ENCODE measurements at places on chromosomes 7 and 10.
A peak's percentile ranks its signal among the peaks of the same experiment; 100 is the strongest.

- no peak for DNase-seq
Measured at GRCh38 chr7:5232874-5233273, 42.8 kb downstream of the WIPI2 start.

DNA sequence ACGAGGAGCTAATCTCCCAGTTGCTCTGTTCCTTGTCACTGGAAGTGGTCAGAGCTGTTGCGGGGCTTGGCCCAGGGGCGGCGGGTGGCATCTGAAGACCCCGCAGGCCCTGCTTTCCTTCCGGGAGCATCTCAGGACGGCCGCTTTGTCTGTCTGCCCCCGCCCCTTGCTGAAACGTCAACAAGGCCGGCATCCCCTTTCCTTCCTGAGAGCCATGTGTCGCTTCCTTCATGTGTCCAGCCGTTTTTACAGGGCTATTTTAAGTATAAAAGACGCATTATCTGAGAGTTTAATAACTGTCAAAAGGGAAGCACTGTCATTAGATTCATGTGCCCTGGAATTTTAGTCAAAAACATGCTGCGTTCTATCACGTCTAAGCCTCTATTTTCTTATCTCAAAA, 110.4 kb downstream of the CUX1 start:
- DNase-seq = no peak

DNA sequence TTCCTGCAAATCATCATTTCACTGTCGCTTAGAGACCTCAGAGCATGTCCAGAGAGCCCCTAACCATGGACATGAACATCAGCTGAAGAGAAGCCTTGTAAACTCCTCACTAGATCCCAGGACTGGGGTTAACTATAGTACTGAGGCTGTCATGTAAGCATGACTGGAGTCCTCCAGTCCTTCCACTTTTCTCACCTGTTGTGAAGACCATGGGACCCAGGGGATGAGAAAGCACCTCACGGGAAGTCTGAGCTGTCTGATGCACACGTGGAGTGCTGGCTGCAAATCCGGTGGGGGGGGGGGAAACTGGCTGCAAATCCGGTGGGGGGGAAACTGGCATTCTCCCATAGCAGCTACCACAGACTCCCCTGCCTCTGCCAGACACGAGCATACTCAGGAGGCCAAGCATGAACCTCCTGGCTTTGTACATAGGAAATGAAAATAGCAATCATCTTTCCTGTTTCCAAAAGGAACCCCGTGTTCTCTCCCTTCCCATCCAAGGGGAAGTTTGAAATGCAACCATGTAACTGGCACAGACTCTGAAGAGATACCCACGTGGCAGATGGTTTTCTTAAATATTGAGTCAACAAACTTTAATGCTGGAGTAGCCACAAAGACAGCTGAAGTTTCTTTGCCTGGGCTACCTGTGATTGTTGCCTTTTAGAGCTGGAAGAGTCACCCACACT, 261.4 kb downstream of the ZMYND11 start:
- DNase-seq = no peak

DNA sequence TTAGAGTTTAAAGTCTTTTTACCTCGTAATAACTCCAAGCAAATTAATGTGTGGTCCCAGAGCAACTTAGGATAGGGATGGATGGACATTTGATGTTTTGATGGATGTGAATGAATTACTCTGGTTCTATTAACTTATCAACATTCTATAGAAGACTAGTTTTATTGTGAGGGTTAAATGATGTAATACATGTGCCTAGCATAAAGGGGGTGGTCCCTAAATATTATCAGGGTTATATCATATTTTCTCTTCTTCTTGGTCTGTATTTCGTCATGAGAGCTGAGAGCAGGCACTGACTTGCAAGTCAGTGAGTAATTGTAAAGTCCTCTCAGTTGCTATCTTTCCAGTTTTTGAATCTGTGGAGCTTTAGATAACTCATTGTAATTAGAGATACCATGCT, 219.3 kb downstream of the GATA3 start:
- DNase-seq = no peak

- no peak for DNase-seq
Measured at GRCh38 chr7:85102813-85103350, 84.0 kb downstream of the SEMA3D start.

GRCh38 chr7:4851459-4852422, 10.1 kb downstream of the PAPOLB start:
- DNase-seq = no peak

GRCh38 chr10:119608316-119609155, 11.8 kb upstream of the TIAL1 start:
- peak; percentile 18 for DNase-seq

DNA sequence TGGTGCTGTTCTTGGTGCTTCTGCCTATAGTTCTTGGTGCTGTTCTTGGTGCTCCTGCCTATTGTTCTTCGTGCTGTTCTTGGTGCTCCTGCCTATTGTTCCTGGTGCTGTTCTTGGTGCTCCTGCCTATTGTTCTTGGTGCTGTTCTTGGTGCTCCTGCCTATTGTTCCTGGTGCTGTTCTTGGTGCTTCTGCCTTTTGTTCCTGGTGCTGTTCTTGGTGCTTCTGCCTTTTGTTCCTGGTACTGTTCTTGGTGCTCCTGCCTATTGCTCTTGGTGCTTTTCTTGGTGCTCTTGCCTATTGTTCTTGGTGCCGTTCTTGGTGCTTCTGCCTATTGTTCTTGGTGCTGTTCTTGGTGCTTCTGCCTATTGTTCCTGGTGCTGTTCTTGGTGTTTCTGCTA, 71.1 kb downstream of the PTPRN2 start:
- no peak for DNase-seq

DNA sequence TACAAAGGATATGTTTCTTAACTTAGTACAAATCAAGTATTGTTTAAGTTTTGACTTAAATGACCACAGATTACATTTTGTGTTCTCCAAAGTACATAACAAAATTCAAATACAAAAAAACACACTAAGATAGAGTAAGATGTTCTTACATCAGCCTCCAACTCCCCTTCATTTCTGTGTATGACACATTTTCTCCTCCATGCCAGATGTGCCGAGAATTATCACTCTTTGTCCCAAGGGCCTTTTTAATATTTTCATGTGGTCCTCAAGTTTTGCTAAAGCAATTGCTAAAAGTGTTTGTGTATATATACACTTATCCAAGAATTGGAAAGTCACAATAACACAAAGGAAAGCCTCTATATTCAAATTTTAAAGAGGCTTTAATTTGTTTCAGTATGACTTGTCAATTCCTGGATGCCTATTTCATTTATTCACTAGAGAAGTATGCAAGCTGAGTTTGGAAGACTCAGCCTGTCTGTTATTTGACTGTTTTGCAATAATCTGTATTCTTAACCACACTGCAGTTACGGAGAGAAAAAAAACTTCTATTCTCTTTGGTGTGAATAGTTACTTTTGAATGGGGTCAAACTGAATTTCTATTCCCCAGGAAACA, 586.4 kb upstream of the SEMA3D start:
- no peak for DNase-seq

DNA sequence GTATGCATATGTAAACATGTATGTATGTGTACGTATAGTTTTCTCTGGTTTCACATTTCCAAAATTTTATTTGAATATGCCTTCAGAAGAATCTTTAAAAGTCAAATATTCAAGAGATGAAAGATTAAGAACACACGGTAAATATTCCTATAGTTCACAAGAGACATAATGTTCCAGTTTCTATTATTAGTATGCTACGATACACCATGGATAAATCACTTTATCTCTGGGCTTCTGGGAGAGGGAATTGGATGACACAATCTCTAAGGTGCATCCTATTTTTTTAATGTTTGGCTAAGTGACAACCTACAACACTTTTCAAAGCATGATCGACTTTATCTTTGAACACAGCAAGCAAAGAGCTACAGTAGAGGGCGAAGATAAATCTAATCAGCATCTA, 13.8 kb downstream of the TM9SF3 start:
- no peak for DNase-seq

DNA sequence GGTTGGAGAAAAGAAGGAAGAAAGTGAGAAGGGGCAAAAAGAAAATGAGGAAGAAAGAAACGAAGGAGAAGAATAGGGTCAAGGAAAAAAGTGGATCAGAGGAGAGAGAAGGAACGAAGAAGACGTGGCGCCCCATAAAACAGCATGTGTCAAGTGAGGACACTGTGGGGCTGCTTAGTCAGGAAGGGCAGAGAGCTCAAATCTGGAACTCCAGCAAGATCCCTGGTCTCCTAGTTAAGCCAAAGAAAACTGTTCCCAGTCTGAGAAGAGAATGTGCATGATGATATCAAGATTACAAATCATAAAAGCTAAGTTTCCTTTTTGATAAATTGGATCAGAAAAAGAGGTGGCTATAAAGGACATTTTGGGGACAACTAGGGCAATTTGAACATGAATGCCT, 33.0 kb downstream of the CREB3L2 start:
- DNase-seq = no peak

DNA sequence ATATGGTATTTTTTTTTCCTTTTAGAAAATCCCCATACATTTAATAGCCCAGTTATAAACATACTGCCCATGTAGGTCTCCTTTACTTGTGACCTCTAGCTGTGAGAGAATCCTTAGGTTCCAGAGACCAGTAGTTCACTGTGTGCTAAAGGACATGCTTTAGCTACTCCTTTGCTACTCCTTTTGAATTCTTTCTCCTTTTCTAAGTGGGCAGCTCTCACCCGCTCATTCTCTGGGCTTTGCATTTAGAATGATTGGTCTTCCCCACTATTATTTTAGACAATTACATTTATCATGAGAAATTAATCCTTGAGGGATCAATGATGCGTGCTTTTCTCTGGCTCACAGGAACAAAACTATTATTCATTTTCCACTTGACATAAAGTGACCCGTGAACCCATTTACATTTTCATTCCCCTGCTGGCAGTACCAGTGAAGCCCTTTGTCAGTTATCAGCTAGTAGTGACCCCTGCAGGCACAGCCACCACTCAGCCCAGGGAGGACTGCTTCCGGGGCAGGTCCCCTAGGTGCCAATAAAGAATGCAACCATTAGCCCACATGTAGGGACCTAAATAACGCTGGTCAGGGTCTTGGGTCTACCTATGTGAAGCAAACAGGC, 844.3 kb downstream of the CNTNAP2 start:
- DNase-seq = no peak

- DNase-seq = no peak
Measured at GRCh38 chr10:98262571-98262970, 5.4 kb downstream of the LOXL4 start.

- DNase-seq = peak; percentile 44
Measured at GRCh38 chr7:148838905-148839304, 45.2 kb downstream of the EZH2 start.
